Anterior cingulate cortex (tissue), 58 donors: ENCODE measurements at places on chromosomes 12 and 14.
A peak's percentile ranks its signal among the peaks of the same experiment; 100 is the strongest.

DNA sequence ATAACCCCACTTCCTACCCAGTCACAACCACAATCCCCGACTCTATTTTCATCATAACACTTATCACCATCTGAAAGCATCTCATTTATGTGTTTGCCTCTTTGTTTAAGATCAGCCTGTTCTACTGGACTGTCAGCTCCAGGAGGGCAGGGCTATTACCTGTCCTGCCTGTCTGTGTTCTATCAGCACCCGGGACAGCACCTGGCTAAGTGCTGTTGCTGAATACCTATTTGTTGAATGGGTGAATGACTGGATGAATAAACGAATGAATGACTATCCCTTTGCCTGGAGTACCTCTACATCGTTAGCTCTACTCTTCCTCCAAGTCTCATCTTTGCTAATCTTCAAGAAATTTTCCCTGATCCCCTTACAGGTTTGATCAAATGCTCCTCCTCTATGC, 69.0 kb downstream of the WSCD2 start:
- no peak for DNase-seq

DNA sequence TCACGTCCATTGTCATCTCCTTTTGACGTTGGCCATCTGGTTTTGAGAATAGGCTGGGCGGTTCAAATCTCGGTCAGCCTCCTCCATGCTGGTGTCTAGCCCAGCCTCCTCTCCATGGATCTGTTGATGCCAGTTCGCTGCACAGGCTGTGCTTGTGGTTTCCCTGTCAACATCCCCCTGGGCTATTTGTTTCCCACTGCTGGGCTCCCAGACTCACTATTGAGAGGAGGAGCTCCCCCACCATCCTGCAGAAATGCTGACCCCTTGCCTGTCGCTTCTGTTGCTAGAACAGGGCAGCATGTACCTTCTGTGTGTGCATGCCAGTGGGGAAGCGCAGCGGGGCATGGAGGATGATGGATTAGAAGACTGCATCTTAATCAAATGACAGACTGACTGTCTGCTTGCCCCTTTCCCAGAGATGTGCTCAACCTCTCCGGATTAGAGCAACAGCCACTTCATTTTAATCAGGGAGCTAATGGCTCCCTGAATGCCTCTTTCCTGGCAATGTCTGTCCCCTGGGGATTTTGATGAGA, 170.5 kb downstream of the TSPAN9 start:
- no peak for DNase-seq

- DNase-seq, result no peak
Observed at GRCh38 chr12:26112703-26113147, 12.1 kb downstream of the BHLHE41 start.

- no peak for DNase-seq
Observed at GRCh38 chr12:21434699-21435098, 2.8 kb upstream of the PYROXD1 start.

DNA sequence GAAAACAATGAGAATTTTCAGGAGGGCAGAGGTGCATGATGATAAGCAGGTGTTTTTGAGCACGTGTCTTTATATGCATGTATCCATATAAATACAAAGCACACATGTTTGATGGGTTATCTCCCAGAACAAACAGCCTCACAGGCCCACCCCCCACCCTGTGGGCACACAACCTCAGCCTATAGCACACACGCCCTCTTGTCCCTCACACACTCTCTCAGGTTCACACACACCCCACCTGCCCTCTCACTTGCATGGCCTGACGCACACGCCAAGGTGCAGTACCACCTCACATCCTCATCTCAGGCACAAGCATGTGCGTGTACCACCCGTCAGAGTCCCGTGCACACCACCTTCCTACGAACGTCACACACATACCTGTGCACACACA, 8.6 kb upstream of the KRT8 start:
- DNase-seq, result no peak

GRCh38 chr12:89544022-89544421, 18.2 kb upstream of the POC1B start:
- DNase-seq, result no peak

DNA sequence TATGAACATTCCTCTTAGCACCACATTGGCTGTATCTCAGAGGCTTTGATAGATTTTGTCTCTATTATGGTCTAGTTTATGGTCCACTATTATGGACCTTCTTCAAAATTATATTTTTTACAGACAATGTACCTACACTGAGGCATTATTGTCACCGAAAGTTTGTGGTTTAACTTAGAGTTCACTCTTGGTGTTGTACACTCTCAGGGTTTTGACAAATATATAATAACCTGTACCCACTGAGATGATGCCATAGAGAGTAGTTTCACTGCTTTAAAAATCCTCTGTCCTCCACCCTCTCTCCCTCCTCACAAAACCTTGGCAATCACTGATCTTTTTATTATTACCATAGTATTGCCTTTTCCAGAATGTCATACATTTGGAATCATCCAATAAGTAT, 528.2 kb downstream of the SLC6A15 start:
- DNase-seq, result no peak

- peak; percentile 44 for DNase-seq
Observed at GRCh38 chr14:75295491-75296345, 17.1 kb downstream of the FOS start.

DNA sequence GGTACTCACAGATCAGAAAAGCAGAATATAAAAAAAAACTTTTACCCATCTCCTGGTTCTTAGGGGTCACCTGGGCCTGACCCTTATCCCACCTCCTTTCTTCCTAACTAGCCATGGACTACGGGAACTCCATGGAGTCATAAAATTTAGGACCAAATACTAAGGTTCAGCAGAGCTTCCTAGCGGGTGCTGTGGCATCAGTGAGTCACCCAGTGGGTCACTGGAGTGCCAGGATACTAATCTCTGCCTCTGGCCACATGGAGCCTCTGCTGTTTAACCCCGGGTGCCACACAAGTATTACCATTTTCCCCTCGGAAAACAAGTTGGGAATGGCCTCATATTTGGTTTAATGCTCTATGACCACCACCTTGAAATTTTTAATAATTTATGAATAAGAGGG, 6.9 kb downstream of the ZBTB39 start:
- DNase-seq, result no peak

GRCh38 chr14:71021347-71022011, 114.2 kb downstream of the PCNX1 start:
- DNase-seq, result no peak

- DNase-seq, result no peak
Observed at GRCh38 chr12:115294453-115295133, 610.6 kb upstream of the TBX3 start.

- no peak for DNase-seq
Observed at GRCh38 chr14:58362798-58363412, 32.8 kb upstream of the TOMM20L start.
